ENCODE measurements at places on chromosomes 2 and 18. TPM values are rescaled to one million over a fixed set of nuclear protein-coding genes. Genes with fewer than 3 reads are reported as not detected.

Gene BOLL
- total RNA-seq, result not detected

Gene ANO7
- 0.35 TPM for total RNA-seq

Gene C18orf54
- 1.2 TPM for total RNA-seq

Gene LYG1
- not detected for total RNA-seq

Gene PDE1A
- total RNA-seq, result 11.4 TPM

Gene PHLPP1
- 6.2 TPM for total RNA-seq

Gene MARCO
- total RNA-seq, result 15.0 TPM

Gene FIGN
- total RNA-seq, result 13.5 TPM

Gene CHRND
- total RNA-seq, result not detected

Gene MYO5B
- total RNA-seq, result 0.38 TPM

Gene ELP2
- 47.6 TPM for total RNA-seq

Gene SMYD5
- total RNA-seq, result 15.5 TPM

Gene PREPL
- total RNA-seq, result 72.0 TPM

- DNase-seq, result no peak
Observed at GRCh38 chr2:143937723-143938350, 582.1 kb downstream of the ZEB2 start.

GRCh38 chr2:20585359-20585709 lies 65.6 kb downstream of the HS1BP3 start:
- no peak for DNase-seq

DNA sequence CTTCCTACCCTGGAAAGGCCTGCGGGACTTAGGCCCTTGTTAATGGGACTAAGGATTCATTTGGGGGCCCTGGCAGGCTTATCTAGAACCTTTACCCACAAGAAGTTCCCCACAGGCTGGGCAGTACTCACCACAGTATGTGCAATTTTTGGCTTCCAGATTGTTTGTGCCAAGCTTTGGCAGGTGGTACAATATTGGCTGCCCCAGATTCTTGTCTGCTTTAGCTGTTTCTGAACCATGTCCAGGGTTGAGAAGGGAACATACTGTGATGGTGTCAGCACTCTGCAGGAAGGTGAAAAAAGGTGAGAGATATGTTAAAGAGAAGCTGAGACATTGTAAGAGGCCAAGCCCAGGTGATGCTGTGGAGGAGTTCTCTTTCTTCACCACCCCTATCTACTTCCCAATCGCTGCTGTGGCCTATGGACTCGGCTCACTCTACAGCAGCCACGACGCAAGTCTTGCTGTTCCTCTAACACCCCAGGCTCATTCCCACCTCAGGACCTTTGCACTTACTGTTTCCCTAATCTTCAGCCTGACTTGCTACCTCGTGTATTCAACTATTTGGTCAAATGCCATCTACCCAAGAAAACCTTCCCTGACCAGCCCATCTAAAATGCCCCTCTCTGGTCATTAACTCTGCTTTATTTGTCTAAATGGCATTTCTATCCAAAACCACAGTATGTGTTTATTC lies 9.2 kb downstream of the SLC4A5 start:
- DNase-seq, result no peak

DNA sequence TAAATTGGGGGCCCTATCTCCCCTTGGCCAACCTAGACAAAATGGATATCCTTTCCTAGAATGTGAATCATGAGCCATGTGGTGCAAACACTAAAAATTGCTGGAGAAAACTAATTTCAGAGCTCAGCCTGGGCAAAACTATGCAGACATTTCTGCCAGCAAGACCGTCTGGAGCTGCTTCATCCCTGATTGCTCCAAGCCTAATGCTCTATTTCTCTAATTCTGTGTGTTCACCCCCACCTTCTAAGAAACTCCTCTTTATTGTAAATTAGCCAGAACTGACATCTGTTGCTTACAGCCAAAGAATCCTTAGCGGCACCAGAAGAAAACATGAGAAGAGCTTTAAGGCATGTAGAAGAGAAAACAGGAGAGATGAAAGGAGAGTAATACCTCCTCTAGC lies 337.7 kb upstream of the CHAC2 start:
- DNase-seq, result no peak

- DNase-seq, result no peak
Observed at GRCh38 chr18:6920099-6920955, 190.8 kb downstream of the ARHGAP28 start.

DNA sequence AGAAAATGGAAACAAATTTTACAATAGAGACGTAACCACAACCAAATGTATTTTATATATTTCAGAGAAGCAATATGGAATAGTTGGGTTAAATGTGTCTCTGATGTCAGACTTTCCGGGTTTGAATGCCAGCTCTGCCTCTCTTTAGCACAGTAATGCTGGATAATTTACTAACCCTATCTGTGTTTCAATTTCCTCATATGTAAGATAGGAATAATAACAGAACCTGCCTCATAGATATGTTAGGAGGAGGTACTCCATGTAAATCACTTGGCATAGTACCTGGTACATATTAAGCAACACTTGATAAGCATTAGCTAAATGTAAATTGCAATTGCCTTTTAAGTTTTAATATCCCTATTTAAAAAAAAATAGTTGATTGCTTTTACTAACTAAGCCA lies 231.3 kb upstream of the ZC3H15 start:
- no peak for DNase-seq

DNA sequence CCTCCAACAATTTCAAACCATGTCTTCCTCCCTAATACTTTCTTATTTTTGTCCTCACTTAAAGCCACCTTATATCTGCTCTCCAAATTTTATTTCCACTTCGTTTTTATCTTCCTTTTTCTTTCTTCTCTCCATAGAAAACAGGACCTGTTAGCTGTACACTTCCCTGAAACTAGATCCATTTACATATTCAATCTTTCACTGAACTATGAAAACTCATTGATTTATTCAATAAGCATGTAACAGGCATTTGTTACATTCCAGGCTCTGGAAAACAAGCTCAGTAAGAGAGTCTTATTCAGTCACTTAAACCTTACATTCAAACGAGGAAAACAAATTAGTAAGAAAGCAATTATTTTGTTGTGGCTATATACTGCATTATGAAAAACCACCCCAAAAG lies 1225.3 kb downstream of the SUCLG1 start:
- no peak for DNase-seq

DNA sequence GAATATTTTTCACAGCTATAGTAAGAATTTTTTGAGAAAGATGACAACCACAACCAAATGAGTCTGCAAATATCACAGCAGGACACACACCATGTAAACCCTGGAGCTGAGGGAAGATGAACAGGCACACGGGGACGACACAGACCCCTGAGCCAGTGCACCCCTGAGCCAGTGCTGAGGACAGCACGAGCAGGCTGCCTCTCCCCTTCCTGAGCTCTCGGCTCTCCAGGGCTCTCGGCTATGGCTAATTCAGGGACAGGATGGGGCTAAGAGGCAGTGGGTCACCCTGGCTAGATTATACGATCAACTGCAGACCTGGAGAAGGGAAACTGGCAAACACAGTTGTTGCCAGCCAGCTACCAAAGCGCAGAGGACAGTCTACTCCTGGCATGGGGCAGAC lies 41.4 kb downstream of the TGFBRAP1 start:
- DNase-seq, result no peak

DNA sequence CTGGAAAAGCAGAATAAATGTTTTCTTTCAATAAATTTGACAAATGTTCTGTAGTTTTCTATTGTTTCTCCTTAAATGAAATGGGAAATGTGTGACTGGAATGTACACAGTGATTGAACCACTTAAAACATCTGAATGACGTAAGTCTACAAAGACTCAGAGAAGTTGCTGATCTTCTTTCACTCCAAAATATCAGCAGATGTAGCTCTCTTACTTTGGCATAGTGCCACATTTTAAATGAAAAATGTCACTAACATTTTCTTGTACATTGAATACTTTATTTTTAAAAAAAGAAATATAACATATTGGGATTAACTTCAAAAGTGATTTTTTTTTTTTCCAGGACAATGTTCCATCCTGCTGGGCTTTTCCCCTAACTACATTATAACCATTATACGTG lies 565.6 kb downstream of the TMEM182 start:
- DNase-seq, result no peak

DNA sequence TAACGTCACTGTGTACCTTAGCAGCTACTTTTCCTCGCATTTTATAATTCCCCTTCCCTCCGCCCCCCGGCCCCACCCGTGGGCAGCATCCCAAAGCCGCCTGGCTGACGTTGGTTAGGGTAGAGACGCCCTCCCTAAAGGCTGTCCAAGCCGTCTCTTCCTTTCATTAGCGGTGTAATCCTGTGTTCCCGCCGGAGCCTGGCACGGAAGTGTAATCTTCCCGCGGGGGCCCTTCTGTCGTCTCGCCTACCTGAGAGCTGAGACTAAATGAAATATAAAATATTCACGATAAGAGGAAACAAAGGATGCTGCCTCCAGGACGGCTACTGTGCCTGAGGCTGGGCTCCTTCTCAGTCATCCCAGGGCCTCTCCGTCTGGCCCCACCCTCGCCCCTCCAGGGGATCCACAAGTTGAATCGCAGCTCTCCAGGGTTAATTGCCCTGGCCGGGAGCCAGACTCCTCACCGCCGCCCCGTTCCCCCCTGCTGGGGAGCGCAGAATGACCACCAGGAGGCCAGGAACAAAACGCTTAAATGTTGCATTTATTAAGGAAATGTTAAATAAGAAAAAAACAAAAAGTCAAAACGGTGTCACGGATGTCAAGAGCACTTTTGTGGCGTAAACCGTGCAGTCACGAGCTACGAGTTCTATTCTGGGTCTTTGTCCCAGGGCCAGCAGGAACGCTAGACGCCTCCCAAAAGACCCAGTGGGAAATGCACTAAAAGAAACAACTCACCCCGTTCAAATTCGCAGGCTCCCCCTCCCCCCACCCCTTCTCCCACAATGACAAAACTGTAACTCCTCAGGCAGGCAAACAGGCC lies 1.5 kb downstream of the RPRM start:
- peak; percentile 44 for DNase-seq

- DNase-seq, result no peak
Observed at GRCh38 chr2:118032169-118033013, 18.5 kb upstream of the CCDC93 start.
